Effector CD8-positive, alpha-beta T cell (primary cell): ENCODE measurements at places on chromosomes 7 and 10.

DNA sequence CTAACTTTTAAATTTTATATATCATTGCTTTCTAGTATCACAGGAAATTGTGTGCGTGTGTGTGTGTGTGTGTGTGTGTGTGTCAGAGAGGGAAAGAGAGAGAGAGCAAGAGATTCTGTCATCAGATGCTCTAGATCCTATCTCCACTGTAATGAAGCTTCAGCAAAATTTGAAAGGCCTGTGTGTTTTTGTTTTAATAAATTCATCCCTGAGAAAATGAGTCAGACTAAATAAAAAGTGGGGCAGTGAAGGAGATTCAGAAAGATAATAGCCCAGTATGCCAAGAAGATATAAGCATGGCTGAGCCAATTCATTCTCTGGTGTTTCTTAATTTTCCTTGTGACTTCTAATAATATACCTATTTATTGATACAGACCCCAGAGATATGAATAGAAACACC is 184.2 kb upstream of the TMEM196 start:
- no peak for DNase-seq

DNA sequence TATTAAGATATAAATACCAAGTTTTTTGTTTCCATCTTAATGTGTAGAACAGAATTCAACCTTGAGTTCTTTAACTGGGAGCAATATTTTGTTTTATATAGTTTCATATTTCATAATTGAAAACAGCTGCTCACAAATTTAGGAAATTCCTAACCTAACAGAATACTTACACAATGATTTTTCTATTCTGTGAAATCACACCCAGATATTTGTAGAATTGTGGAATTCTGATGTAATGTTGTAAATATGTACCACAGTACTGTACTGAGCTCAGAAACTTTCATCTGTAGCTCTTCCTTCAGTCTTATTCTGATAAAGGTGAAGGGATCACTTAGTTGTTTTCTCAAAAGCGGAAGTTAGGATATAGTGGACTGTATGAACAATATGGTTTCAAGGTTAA is 143.4 kb upstream of the GLI3 start:
- DNase-seq: no peak

- no peak for DNase-seq
Measured at GRCh38 chr10:116671274-116671926, 50.6 kb downstream of the PNLIPRP2 start.

GRCh38 chr10:85157206-85157605 is 828.8 kb downstream of the CCSER2 start:
- DNase-seq: no peak

DNA sequence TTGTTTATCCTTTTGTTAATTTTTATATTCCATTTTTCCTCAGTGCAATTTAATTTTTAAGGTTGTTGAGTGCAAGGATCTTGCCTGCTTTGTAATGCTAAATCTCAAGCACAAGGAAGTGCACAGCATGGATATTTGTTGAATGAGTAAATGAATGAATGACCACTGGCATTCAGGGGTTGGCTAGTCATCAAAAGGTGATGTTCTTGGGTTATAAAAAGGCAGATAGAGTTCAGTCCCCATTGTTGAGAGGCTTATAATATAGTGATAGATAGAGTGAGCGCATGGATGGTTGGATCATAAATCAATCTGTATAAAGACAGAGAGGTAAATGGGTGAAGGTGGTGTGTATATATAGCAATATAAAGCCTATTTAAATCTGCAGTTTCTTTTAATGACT is 193.2 kb upstream of the KLF6 start:
- DNase-seq: no peak

DNA sequence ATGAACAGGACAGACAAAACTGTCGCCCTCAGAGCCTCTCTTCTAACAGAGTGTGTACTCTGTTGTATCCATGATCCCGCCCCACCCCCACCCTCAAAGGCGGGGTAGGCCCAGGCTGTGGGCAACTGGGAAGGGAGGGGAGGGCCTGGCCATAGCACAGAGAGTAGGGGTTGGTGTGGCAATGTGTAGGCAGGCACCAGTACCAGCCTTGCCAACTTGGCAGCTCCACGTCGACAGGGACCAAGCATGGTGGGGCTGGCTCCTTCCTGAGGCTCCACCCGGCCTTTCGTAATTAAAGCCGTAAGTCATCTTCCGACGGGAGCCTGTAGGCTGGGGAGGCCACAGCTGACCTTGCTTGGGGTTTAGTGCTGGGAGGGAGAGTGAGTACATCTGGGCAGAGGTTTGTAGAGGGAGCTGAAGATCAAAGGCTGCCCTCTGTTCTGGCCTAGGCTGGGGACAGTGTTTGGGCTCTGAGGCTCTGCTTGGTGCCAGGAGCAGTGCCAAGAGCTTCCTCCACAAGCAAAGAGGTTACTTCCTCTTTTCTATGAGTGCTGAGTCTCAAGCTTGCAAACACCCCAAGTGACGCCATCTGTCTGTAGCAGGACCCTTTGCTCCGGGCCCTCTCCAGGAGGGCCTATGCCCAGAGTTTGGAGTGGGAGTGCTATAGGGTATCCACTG is 121.6 kb downstream of the C10orf105 start:
- DNase-seq: no peak

DNA sequence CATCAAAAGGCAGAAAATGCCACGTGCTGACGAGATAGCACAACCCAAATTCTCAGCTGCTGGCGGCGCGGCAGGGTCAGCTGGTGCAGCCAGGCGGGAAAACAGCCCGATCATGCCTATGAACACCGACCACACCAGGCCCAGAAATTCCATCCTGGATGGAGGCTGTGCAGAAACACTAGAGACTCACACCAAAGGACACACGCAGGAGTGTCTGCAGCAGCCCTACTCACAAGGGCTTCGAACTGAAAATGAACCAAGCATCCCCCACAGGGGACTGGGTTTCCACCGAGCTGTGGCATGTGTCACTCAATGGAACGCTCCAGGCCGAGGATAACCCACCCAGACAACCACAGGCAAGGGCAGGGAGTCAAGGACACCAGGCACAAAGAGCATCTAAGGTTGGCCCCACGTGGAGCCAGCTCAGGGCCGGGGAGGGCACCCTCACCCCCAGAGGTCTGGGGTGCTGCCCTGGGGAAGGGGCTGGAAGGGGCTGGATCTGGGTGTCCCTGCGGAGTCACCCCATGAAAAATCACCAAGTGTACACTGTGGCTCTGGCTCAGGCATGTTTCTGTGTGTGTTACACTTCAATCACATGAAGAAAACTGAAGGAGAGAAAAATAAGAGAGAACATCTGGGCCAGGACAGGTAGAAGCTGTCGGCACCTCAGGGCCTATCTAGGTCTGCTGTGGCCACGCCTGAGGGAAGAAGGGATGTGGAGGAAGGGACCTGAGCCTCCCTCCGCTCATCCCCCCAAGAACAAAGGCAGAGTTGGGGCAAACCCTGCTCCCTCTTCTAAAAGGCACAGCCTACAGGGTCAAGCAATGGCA is 33.0 kb downstream of the RASGEF1A start:
- no peak for DNase-seq
